Spinal cord (tissue), 10 donors: ENCODE measurements at places on chromosomes 4 and X. TPM values are rescaled to one million over a fixed set of nuclear protein-coding genes. Genes with fewer than 3 reads are reported as not detected.

- DNase-seq = peak; percentile 47
These were observed at the start of gene PDGFRA for GRCh38 chr4:54228961-54229501. Gene PDGFRA, plus strand, starts transcription at chr4:54229293. Its CDS starts 29,476 bp downstream, at chr4:54258769.

DNA sequence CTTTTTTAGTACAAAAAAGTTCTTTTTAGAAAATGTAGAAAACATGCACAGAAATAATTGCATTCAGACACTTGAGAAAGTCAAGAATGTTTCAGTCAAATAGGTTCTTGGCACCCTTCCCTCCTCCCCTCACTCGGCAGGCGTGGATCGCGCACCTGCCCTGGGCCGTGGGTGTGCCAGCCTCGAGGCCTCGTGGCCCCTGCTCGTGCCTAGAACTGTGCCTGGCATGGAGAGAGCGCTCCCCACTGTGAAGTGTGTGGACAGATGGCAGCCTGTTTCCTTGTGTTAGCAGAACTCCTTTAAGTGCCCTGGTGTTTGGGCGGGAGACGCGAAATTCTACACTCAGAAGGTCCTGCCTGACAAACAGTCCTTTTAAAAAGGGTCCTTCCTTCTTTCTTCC is 14.7 kb downstream of the RGS12 start:
- no peak for DNase-seq

DNA sequence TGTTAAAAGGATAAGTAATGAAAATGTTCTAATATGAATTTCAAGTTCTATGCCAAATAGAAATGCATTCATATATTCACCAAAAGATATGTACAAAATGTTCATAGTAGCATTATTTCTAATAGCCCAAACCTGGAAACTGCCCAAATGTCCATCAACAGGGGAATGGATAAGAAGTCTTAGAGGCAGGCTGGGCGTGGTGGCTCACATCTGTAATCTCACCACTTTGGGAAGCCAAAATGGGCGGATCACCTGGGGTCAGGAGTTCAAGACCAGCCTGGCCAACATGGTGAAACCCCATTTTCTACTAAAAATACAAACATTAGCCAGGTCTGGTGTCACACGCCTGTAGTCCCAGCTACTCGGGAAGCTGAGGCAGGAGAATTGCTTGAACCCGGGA is 2.3 kb upstream of the HPRT1 start:
- no peak for DNase-seq

DNA sequence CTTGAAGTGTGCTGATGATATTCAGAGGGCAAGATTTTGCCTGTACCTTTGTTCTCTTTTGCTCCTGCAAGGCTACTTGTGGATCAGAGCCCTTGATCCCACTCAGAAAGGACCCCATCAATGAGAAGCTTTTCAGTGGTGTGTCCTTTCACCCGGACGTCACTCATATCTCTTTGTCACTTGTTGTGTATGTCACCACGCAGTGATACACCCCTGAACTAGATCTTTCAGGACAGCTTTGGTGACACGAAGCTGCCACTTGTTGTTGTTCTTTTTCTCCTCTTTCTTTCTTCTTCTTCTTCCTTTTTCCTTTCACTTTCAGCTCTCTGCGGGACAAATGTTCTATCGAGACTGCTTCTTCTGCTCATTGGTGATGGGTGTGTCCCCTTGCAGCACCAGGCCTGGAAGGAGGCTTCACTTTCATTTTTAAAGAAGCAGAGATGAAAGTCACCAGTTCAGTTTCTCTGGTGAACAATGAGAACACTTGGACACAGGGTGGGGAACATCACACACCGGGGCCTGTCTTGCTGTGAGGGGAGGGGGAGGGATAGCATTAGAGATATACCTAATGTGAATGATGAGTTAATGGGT is 83.6 kb downstream of the NBDY start:
- no peak for DNase-seq

GRCh38 chr4:183241721-183242151 is 78.3 kb downstream of the CLDN22 start:
- DNase-seq = no peak

GRCh38 chr4:145348291-145348690 is 133.4 kb upstream of the SMAD1 start:
- no peak for DNase-seq

GRCh38 chr4:190019023-190019858 is 7.8 kb downstream of the FRG2 start:
- DNase-seq = peak; percentile 2

DNA sequence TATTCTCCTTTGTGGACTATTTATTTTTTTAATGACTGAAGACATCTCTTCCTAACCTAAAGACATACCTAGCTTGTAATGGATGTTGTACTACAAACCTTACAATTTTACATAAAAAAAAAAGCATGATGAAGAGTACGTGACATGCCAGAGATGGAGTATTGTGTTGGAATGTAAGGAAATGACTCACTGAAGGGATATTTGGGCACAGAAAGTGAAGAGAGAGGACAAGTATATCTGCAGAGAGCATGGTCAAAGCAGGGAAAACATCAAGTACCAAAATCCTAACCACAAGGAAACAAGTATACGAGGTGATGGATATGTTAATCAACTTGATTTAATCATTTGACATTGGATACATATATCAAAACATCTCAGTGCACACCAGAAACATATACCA is 1051.4 kb upstream of the PRKX start:
- no peak for DNase-seq

DNA sequence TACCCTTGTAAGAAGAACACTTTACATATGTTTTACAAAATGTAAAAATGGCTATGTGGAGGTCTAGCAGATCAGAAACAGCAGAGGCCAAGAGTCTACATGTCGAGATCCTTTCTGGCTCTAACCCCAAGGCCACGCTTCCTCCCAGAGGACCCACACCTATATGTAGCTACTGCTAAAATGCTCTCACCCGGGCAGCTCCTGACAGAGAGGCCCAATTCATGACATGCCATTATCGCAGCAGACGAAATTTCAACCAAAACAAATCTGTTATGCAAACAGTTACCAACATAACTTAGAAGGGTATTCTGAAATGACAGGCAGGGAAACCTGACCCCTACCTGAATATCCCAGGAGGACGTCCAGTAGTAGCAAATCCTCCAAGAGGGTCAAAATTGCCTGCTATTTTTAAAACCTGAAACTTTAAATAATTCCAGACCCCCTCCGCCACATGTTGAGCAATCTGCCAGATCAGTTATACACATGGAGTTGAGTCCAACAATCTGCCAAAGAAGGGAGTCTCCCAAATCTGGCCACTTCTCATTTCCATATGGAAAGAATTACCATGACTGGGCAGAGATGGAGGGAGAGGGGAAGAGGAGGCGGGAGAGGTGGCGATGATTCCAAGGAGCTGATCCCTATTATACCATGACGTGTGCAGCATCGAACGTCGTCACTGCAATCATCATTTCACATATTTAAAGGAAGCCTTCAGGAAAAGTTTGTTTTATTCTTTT is 192.9 kb upstream of the TBL1X start:
- DNase-seq = no peak

DNA sequence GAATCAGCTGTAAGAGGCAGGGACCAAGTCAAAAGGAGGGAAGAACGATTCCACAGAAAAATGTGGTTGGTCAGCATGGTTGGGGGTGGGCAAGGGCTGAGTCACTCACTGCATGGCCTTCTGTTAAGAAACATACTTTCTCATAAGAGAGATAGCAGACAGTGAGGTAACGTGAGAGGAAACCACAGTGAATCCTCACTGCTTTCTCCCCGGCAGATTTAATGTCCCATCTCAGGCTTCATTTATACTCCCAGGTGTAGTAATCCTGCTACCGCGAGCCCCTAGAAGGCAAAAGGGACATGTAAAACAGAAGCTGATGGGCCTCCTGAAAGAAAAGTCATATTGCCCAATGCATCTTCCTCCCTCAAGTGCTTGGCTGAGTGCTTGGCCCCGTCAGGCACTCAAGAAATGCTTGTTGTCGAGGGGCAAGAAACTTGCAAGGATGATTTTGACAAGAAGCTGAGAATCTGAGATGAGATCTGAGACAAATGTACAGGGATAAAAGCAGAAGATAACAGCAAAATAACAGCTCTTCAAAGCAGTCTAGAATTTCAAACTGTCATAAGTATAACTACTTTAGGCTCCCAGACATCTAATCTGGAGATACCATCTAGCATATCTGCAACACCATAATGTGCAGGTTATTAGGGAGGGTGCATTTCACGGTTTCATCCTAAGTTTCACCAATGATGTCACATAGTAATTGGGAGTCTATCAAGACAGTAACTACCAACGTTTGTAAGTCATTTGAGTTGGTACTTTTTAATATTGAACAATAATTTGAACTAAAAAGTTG is 40.2 kb downstream of the SH3KBP1 start:
- no peak for DNase-seq

GRCh38 chr4:84855774-84856173 is 110.7 kb downstream of the WDFY3 start:
- no peak for DNase-seq

GRCh38 chrX:103831342-103831802 is 685 bp downstream of the RAB9B start:
- no peak for DNase-seq

DNA sequence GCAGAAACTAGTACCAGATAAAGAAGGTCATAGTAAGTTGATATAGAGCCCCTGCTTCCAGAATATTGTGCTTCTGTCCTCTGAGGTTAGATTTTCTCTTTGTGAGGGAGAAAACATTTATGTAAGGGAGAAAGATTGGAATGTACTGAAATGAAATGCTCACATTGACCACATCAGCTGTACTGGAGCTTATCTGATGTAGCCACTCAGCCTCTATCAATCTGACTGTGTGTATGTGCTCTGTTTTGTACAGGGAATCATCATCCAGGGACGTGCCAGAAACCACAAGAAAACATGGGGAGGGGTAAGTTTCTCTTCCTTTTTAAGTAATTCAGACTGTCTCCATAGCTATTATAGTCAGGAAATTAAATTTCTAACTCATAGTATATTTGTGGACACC is 56.8 kb downstream of the PRRG1 start:
- no peak for DNase-seq

DNA sequence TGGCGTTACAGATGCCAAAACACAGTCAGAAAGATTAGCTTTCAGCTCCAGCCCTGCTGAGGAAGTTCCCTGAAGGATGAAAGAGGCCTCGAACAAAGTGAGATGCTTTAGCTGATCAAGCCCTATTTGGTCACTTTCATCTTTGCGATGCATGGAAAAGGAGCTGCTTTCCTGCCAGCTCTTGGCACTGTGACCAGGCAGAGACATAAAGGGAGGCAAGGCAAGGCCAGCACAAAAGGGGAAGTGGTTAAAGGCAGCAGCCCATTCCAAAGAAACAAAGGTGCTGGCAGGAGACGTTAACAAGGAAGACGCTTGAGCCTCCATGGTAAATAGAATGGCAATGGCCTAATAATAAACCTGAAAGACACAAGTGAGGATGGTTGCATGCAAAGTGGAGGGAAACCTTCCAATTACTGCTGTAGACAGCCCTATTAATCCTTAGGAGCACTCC is 617.1 kb upstream of the INTU start:
- DNase-seq = peak; percentile 77

- peak; percentile 81 for DNase-seq
These were observed 28.6 kb downstream of the NYX start for GRCh38 chrX:41475591-41476241.

GRCh38 chrX:15468036-15468435 is 25.1 kb downstream of the PIR start:
- DNase-seq = no peak

- no peak for DNase-seq
These were observed 3.4 kb downstream of the TENM3 start for GRCh38 chr4:182246401-182247205.

DNA sequence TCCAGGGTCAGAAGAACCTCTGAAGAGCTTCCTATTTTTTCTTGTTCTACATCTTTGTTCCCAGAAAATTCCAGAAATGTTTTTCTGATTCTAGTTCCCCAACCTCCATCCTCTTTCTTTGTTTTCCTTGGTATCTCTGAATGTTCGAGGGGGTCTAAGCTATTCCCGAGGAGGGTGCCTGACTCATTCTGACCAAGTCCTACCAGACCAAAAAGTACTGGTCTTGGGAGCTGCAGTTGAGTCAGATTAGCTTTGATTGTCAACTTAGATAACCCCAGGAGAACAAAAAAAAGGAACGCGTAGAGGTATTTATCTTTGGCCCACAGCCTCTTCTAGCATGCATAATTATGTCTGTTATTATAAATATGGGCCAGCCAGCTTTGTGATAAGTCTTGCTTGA is 12.1 kb upstream of the TENM3 start:
- no peak for DNase-seq

GRCh38 chr4:683247-683897 is 5.6 kb downstream of the SLC49A3 start:
- no peak for DNase-seq

DNA sequence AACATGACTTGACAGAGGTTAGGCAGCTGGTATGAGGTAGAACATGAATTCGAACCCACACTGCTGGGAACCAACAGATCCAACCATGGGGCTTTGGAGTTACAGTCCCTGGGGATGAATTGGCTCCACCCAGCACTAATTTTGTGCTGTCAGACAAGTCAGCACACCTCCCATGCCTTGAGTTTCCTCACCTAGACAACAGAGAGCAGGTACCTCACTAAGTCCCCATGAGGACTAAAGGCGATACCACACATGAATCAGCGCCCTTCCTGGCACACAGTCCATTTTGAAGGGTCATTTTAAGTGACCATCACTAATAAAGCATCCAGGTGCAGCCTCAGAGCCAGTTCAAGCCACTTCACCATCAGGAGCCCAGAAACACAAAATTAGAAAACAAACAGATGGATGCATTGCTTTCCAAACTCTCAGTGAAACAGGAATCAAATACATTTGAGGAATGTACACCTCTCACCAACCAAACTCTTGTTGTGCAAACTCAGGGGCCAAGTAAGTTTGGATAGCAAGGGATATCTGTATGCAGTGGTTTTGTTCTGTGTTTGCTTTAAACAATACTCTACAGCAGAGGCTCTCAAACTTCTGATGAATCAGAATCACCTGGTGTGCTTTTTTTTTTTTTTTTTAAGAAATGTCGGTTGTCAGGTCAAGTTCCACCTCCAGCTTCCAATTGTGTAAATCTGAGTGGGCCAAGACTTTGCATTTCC is 10.1 kb downstream of the IDS start:
- no peak for DNase-seq

- DNase-seq = no peak
These were observed 754.0 kb upstream of the SLIT2 start for GRCh38 chr4:19497705-19498104.

DNA sequence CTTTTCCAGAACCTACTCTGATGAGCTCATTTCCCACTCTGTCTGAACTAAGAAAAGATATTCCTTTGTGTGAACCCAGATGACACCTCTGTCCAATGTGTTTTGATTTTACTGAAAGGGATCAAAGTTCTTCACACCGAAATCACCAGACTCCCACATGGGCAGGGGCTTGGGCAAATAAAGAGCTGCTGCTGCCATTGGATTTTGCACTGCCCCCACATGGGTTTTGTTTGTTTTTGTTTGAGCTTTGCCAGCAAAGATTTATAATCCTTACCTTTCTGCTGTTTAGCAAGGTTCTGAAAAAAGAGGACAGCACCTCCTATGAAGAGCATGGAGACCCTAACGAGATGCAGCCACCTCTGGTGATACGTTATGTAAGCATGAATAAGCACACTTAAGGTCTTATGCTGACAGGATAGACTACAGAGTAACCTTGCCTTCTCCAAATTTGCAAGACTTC is 44.3 kb downstream of the HSD17B13 start:
- DNase-seq = no peak

GRCh38 chrX:45006002-45006800 is 133.2 kb downstream of the KDM6A start:
- no peak for DNase-seq

Gene FGFR3
- total RNA-seq = 36.2 TPM

Gene SYNPO2
- 14.3 TPM for total RNA-seq

Gene PAGE4
- total RNA-seq = not detected

Gene ZFP42
- total RNA-seq = 0.50 TPM

Gene DMRTC1B
- total RNA-seq = 2.6 TPM

Gene H2BW1
- not detected for total RNA-seq

Gene NPNT
- 95.3 TPM for total RNA-seq

Gene FRAS1
- 22.0 TPM for total RNA-seq

Gene LEF1
- total RNA-seq = 18.3 TPM
